ENCODE measurements at places on chromosomes 1 and 21.

- no peak for DNase-seq
These were observed 29.4 kb downstream of the SNX27 start for GRCh38 chr1:151641229-151641628.

DNA sequence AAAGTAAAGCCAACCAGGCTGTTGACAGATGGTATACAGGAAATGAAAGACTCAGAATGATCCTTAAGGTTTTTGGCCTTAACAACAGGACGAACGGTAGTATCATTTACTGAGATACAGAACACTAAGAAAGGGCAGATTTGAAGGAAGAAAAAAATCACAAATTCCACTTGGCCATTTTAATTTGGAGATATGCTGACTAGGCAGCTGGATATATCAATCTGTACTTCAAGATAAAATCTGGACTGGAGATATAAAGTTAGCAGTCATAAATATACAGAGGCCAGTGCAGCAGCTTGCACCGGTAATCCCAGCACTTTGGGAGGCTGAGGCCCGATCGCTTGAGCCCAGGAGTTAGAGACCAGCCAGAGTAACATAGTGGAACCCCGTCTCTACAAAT, 1.3 kb downstream of the NVL start:
- DNase-seq = no peak

GRCh38 chr1:240152611-240153297, 61.1 kb downstream of the FMN2 start:
- no peak for DNase-seq

- no peak for DNase-seq
These were observed 1.5 kb downstream of the SPATC1L start for GRCh38 chr21:46182548-46183336.

- DNase-seq = no peak
These were observed 572.0 kb downstream of the PTPRU start for GRCh38 chr1:29808141-29808995.

GRCh38 chr21:37130971-37131370, 57.9 kb downstream of the TTC3 start:
- no peak for DNase-seq

Measured in central memory CD4-positive, alpha-beta T cell (primary cell).